C1 segment of cervical spinal cord (tissue), 14 donors: ENCODE measurements at places on chromosomes 12 and 14.

- DNase-seq, result no peak
Observed at GRCh38 chr12:41039461-41039860, 148.7 kb upstream of the PDZRN4 start.

- no peak for DNase-seq
Observed at GRCh38 chr12:89655841-89656240, 52.8 kb downstream of the ATP2B1 start.

GRCh38 chr14:99274346-99275221, 2.6 kb upstream of the BCL11B start:
- DNase-seq, result no peak

GRCh38 chr12:69027411-69027881, 94.5 kb upstream of the CPM start:
- no peak for DNase-seq

- no peak for DNase-seq
Observed at GRCh38 chr14:76782115-76782884, 21.0 kb downstream of the VASH1 start.

DNA sequence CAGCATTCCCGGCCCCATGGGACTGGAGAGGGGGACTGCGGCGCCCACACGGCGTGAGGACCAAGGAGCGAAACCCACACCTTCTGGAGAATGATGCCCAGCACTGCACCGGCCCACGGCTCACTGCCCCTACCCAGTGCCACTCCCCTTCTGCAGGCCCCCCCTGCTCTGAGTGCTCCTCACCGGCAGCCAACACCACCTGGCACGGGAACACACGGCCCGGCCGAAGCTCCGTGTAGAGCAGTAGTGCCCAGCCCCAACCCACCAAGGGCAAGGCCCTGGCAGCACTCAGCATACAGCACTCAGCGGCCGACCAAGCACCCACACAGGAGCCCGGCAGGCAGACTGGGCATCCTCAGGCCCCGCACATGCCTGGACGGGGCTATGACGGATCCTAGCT, 13.4 kb downstream of the BTBD6 start:
- DNase-seq, result no peak

- no peak for DNase-seq
Observed at GRCh38 chr12:62621101-62621638, 154.5 kb downstream of the MON2 start.

- DNase-seq, result no peak
Observed at GRCh38 chr14:20682127-20682434, 2.3 kb upstream of the RNASE4 start.

- no peak for DNase-seq
Observed at GRCh38 chr14:71206123-71206522, 298.9 kb downstream of the PCNX1 start.

- DNase-seq, result no peak
Observed at GRCh38 chr14:79840103-79840502, 371.2 kb downstream of the DIO2 start.

GRCh38 chr14:91454580-91454979, 37.0 kb upstream of the CCDC88C start:
- DNase-seq, result no peak

DNA sequence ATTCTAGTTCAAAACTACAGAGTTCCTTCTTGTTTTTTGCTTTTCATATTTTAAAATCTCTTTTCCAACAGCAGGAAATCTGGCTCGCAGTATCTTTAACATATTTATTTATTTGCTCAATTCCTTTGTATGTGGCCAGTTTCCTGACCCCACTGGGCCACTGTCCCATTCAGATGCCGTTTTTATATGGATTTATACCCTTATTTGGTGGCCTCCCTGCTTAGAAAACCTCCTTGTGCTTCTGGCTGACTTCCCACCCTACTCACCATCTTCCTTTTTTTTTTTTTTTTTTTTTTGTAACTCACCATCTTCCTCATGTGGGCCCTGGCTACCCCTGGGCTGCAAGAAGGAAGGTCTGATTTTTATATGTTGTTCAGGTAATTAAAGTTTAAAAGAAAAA, 53.9 kb downstream of the TTLL5 start:
- no peak for DNase-seq

GRCh38 chr12:11758087-11758486, 108.6 kb downstream of the ETV6 start:
- DNase-seq, result no peak

DNA sequence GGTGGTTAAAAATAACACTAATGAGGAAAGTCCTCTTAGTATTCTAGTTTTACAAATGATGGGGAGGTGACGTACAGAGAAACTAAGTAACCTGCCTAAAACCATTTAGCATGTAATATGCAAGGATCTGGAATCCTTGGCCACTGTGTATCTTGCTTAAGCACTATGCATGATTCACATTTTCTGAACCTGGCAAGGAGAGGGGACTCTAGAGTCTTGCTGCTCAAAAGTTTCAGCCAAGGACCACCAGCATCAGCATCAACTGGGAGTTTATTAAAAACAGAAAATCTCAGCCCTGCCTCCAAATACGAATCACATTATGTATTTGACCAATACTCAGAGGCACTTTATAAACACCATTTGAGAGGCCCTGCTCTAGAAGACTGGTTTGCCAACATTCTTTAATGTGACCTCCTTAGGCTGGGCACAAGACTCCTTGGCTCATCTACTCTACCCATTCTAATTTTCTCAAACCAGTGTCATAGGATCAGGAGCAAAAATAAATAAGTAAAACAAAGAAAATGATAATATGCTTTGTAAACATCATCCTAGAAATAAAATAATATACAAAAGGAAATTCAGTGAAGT, 52.9 kb downstream of the ABCC9 start:
- DNase-seq, result no peak

GRCh38 chr12:10113075-10113474, 14.3 kb upstream of the CLEC1A start:
- DNase-seq, result no peak

- DNase-seq, result no peak
Observed at GRCh38 chr12:97716356-97716755, 253.8 kb downstream of the RMST start.

DNA sequence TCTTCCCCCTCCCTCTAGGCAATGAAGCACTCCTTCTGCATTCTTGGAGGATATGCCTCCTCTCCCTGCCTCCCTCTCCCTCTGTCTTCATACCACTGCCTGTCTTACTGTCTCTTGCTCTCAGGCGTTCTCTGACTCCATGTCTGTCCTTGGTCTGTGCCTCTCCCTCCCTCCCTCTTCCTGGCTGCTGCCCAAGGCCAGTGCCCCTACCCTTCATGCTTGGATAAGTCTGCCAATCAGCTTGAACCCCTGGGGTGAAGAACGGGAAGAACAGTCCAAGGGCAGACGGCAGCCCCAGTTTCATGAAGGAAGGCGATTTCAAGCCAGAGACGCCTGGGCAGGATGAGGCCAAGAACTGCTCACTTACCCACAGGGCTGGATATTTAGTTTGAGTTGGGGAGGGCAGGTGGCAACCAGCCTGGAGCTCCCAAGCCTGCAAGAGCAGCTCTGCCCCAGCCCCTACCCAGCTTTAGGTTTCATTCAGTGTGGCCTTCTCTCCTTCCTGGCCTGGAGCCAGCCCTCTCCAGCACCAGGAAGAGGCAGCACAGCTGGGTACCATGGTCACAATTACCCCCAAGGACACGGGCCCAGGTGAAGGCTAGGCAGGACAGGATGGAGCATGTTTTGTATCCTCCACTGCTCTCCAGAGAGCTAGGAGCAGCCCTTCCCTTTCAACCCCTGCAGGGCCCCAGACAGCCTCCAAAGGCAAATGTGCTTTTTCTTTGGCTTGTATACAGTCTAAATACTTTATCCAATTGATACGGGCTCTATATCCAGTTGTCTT, 35.8 kb upstream of the LTBP2 start:
- no peak for DNase-seq

- DNase-seq, result no peak
Observed at GRCh38 chr12:116443821-116444589, 115.2 kb upstream of the MAP1LC3B2 start.

DNA sequence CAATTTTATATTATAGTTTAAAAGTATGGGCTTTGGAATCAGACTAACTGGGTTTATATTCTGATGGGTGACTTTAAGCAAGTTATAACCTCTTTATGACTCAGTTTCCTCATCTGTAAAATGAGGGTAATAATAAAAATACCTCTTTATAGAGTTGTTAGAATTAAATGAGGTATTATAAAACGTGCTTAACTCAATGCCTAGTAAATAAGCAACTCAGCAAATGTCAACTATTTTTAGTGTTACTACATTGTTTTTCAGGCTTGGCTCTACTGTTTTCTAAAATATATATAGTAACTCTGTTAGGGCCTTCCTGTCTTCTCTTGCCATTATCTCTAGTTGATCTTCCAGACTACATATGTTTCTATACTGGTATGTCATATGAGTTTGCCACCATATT, 20.5 kb downstream of the VEZT start:
- no peak for DNase-seq
